ENCODE measurements at places on chromosomes 4 and X.
A peak's percentile ranks its signal among the peaks of the same experiment; 100 is the strongest.

GRCh38 chr4:18021470-18021719 is 160 bp downstream of the LCORL start:
- DNase-seq: no peak

- DNase-seq: no peak
These were observed 16.2 kb downstream of the BOD1L1 start for GRCh38 chr4:13611283-13611842.

- no peak for DNase-seq
These were observed 265.4 kb downstream of the RAPGEF2 start for GRCh38 chr4:159368320-159368719.

GRCh38 chr4:158807691-158808090 is 38.9 kb downstream of the FNIP2 start:
- DNase-seq: no peak

DNA sequence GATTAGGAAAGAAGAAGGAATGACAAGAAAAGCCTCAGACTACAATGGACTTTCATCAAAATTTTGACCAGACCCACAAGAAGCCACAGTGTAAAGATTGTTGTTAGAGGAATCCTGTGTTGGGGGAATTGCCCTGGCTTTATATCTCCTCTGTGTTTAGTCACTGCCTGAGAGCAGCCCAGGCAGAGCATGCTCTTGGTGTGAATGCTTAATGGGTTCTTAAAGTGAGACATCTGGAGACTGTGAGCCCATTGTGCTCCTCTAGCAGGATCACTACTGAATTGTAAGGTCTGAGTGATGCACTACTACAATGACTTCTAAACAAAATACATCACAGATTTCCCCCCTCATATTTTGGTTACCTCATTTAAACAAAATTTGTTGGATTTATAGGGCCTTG is 1860.5 kb upstream of the ADGRL3 start:
- no peak for DNase-seq

- no peak for DNase-seq
These were observed 277.7 kb upstream of the CLNK start for GRCh38 chr4:10962246-10962645.

GRCh38 chr4:102429553-102429952 is 71.6 kb upstream of the NFKB1 start:
- DNase-seq: no peak

DNA sequence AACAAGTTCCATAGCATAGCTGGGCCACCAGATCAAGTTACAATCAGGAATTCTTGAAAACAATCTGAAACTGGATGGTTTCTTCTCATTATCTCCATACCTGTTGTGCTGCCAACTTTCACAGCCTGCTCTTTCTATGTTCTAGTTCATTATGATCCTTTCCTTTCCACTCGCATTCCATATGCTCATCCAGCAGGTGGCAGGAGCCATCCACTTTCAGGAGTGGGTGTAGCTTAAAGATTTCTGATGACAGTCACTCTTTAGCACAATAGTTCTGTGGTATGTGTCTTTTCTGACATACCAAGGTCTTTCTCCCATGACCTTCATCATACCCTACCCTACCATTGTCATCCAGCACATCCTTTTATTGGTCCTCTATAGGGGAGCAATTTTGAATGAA is 46.4 kb downstream of the PAGE2 start:
- peak; percentile 7 for DNase-seq

Data from activated CD4-positive, alpha-beta T cell treated with anti-CD3 and anti-CD28 coated beads, Interleukin-2, amount 50 U/mL, for 4 hours (primary cell).